Hepatic stellate cell (primary cell): ENCODE measurements at places on chromosomes 5 and 9.

GRCh38 chr9:15576350-15577050 lies 23.7 kb downstream of the CCDC171 start:
- DNase-seq, result no peak

DNA sequence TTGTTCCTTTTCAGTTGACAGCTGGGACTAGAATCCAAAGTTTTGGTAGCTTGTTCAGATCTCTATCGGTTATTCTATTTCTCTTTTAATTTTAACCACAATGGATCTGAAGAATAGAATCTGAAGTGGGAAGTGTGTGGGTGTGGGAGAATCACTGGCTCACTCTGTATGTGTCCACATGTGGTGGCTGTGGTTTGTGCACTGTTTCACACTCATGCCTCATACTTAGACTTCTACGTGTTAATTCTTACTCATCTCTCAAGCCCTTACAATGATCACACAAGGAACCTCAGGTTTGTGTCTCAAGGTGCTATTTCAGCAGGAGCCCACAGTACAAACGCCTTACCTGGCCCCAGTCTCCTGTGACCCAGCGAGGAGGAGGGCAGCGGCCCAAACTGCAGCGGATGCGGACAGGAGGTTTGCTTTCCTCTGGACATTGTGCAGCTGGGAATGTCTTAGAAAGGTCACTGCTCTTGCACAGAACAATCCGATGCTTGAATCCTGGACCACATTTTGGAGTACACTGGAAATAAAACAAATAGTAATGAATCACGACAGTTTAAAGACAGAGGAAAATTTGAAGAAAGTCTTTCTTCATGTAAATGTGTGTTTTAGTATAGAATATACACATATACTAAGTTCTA lies 309.1 kb downstream of the ADAMTS6 start:
- no peak for DNase-seq

DNA sequence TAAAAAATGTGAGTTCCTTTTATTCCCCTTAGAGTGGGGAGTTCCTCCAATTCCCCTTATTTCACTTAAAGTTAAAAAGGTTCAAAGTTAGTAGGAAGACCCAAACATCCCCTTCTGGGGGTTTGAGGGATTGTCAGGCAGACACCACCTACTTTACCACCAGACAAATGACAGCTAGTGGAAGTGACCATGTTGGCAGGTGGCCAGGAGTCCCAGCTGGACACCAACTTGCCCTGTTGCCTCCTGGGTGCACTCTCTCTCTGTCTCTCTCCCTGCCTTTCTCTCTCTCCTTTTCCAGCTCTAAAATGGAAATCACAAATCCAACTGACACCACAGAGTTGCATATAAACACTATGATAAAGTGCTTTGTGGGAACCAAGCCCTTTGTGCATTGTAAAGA lies 307.7 kb upstream of the TLE4 start:
- DNase-seq, result no peak

DNA sequence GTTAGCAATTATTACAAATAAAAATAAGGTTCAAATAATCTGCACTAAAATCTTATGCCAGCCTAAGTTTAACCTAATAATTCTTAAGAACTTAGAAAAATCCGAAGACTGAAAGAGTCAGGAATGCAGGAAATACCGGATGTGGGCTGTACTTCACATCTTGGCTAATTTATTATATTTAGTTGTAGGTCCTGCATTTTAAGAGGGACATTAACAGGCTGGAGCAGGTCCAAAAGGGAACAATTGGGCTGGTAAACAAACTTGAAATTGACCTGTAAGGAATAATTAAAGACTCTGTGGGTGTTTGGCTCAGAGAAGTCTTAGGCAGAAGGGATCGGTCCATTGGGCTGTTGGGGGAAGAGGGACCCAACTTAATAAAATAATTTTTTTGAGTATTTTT lies 18.4 kb downstream of the GLRA1 start:
- no peak for DNase-seq

- peak; percentile 55 for DNase-seq
Observed at GRCh38 chr5:80206282-80206681, 49.6 kb downstream of the SERINC5 start.

DNA sequence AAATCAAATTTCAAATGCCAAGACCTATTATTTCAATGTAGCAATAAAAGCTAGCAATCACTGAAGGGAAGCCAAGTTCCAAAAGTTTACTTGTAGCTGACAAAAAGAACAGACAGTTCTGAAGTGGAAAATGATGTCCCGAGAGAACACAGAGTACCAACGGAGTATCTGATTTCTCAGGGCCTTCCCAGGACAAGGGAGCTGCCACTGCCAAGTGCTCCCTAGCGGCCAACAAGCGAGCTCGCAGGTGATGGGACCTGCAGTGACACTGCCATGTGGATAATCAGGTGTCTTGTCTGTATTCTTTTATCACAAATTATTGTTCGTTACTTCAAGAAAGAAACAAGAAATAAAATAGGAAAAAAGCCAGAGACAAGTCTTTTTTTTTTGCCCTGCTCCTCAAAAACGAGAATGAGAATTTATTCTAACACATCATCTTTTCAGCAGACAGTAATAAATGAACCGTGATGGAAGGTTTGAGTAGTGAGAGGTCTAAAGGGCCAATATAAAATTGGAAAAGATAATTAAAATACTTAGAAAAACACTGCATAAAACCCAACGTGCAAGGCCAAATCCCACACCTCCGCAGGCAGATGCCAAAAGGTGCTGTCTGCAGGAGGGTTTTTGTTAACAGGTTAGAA lies 159.4 kb downstream of the MYO10 start:
- DNase-seq, result no peak

- DNase-seq, result no peak
Observed at GRCh38 chr9:90815944-90816357, 14.3 kb downstream of the SYK start.
